ENCODE measurements at places on chromosomes 2 and 18.

DNA sequence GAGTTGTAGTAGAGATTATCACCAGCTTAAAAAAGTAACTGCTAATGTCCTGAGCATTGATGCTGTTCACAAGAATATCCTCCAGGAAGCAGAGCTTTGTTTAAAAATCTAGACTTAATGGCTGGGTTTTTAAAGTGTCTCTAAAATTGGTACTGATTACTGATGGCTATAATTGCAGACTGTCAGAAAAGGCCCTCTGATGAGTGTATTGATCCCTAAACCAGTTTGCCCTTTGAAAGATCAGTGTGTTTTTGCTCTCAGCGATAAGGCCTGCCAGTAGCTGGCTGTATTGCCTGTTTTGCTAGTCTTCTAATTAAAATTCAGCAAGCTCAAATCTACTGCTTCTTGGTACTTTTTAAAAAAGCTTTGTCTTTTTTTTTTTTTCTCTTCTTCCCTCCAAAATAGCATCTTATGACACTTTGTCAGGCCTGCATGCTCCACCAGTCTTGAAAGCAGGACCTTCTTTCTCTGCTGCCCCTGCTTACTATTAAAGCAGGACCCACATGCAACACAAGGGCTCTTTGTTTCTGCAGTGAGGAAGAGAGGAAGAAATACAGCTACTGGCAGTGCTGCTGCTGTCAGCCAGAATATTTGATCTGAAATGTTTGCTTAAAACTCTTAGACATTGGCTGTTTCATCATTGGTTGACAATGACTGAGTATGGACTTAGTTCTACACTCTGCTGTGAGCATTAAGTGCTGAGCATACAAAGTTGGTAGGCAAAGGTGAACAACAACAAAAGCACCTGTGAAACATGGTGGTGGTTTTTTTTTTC is 1.8 kb downstream of the SEC11C start:
- no peak for DNase-seq

DNA sequence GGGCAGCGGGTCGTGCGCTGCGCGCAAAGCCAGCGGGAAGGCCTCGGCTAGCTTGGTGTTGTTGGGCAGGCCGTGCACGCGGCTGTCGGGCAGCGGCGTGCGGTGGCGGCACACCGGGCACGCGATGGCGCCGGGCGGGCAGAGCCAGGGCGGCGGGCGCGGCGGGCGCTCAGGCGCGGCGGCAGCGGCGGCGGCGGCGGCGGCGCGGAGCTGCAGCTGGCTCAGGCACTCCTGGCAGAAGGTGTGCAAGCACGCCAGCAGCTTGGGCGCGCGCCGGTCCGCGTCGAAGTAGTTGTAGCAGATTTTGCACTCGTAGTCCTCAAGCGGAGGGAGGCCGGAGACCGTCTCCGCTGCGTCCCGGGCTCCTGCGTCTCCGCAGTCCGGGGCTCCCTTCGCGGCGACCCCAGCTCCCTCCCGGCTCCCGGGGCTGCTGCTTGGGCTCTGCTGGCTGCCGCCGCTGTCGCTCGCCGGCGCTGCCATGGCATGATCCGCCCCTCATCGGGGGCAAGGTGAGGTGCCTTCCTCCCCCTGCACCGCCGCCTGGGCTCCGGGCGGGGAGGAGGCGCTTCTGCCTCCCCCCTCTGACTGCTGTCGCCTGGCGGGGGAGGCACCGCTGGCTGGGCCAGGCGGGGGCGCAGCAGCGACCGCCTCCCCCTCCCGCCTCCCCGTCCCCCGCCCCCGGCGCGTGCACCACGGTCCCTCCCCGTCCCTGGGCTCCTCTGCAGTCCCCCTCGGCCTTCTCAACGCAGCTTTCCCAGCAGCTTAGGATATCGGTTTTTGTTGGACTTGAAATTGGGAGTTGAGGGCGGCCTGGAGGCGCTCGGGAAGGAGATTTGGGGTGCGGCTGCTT is 21.0 kb upstream of the PAX3 start:
- peak; percentile 31 for DNase-seq

DNA sequence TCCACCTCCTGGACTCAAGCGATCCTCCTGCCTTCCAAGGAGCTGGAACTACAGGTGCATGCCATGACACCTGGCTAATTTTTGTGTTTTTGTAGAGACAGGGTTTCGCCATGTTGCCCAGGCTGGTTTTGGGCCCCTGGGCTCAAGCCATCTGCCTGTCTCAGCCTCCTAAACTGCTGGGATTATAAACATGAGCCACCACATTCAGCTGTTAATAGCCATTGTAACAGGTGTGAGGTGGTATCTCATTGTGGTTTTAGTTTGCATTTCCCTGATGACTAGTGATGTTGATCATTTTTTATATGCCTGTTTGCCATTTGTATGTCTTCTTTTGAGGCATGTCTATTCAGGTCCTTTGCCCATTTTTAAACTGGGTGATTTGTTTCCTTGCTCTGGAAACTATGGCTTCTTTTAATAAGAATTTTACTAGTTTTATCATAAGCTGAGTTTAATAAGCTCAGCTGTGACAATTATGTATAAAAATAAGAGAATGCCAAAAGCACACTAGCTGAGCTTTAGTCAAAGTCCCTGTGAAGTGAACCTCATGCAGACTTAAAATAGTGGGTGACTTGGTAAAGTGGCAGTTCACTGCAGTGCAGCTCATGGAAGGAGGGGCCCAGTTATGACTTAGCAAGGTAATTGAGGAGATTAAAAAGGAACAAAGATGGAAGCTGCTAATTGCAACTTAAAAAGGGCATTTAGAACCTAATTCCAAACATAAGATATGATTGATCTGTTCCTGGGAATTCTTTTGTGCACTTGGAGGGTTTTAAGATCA is 465.1 kb downstream of the TGIF1 start:
- no peak for DNase-seq

GRCh38 chr2:101831351-101831865 is 133.9 kb downstream of the MAP4K4 start:
- DNase-seq, result peak; percentile 80

DNA sequence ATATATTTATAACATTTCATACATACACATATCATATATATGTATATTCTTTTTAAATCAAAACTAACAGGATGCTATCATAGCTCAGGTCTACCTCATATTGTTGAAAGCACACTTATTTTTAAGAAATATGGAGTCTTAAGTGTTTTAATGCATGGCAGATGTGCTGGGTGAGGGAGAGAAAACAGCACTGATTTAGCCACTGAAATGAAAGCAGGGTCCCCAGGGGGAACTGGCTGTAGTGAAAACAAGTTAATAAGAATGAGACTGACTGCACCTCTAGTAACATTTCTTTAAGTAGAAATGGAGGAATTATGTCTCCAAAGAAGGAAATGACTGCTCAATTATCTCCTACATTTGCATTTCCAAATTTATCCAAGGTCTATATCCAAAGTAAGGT is 857.8 kb downstream of the DCDC2C start:
- DNase-seq, result no peak

GRCh38 chr2:168766600-168766999 is 35.8 kb upstream of the NOSTRIN start:
- no peak for DNase-seq

DNA sequence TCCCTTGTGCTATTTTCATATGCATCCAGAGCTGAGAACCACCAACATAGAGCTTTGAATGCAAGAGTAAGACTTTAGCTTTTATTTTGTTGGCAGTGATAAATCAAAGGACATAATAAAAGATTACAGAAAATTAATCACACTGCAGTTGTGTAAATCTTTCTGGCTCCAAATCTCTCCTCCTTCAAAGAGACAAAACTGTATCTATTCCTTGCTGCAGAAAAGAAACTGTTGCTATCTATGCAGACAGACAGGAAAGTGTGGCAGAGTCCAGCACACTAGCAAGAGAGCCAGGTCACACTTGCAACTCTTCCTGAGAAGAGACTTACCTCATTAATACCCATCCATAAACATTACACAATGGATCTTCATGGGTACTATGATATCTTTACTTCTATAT is 57.5 kb downstream of the DTNB start:
- no peak for DNase-seq

DNA sequence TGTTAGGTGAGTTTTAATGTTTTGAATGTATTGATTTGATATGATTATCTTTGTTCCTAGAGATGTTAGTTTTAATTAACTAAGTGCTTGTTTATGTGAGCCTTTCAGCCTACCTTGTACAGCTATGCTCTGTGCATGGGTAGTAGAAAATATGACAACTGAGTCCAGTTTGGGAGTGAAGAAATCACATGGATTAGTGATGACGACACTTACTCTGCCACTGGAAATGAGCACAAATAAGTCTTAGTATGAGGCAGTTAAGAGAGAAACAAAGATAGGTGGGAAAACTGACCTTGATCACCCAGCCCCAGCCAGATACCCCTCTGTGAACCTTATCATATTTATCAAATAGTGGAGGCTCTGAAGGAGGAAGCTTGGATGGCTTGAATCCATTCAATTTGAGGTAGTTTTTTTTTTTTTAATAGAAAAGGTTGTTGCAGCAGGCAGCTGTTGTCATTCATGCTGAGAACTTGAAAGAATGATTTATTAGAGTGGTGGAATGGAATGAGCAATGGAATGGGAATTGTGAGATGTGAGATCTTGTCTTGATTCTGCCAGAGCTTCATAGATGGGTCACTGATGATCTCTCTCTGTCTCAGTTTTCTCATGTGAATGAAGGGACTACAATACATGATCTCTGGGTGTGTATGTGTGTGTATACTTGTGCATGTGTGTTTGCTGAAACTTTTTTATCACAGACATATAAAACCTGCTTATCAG is 96.4 kb downstream of the MAP3K20 start:
- no peak for DNase-seq

GRCh38 chr18:78647018-78647417 is 332.6 kb upstream of the SALL3 start:
- no peak for DNase-seq

DNA sequence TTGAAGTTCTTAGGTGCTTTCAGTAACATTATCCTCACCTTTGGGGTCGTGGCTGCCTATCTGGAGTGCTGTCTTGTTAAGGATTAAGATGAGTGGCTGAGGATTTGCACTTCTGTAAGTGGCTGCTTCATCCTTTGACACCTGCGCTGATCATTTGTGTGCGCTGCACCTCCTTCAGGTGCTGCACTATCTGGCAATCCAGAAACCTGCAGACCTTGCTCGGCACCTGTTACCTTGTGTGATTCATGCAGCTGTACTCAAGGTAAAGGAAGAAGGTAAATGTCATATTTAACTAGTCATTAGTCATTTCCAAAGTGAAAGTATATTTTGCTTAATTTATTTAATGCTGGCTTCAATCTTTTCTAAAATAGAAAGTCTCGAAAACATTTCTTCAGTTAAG is 110.3 kb downstream of the RAB3GAP1 start:
- no peak for DNase-seq

DNA sequence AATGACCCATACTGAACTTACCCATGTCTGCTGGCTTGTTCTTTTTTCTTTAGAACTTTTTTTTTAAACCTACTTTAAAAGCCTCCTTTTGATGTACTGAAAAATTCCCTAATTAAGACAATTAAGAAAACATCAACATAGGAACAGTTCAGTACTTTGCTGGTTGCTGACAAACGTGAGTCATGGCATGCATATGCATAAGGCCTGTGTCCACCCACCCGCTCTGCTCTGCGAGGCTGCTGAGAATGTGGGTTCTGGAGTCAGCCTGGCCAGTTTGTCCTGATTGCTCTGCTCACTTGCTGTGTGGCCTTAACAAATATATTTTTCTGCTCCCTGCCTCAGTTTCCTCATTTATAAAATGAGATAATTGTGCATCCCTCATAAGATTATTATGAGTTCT is 27.3 kb downstream of the LAMA3 start:
- DNase-seq, result no peak

DNA sequence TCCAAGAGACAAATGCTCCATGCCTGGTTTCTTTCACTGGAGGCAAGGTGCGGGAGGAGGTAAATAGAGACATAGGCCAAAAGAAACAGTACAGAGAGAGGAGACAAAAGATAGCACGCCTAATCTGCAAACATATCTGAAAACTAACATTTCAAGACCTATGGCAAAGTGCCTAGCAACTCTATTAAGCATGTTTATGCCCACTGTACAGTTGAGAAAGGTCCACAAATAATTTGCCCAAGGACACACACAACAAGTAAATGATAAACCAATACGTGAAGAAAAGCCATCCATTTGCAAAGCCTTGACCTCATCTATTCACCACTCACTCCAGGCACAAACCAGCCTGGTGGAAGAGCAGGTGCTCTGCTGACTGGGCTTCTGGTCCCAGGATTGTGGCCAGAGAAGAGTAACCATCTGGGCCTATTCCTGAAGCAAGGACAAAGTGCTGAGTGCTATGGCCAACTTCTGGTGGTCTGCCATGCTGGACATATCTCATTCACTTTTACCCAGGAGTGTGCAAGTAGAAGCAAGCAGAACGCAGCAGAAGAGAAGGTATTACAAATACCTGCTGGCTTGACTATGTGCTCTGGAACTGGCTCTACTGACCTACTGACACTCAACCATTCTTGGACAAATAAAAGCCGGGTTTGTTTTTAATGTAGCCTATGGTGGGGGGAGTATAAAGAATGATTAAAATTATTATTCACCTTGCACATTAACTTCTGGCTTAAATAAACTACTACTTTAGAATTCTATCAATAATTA is 25.3 kb downstream of the TMEM131 start:
- DNase-seq, result no peak

DNA sequence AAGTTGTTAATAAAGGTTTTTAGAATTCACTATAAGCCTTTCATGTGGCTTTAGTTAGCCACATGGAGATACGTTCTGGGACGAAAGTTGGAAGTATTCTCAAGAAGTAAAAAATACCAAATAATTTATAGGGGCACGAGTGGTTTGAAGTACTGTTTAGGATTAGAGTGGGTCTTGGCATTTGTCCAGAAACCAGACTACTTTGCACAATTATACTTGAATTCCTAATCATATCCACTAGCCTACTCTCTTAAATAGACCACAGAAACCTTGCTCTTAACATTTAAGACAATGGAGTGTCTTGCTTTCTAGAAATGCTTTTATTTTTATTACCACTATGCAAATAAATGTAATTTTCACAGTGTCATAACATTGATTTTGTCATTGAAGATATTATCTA is 44.6 kb downstream of the UBE2E3 start:
- no peak for DNase-seq

DNA sequence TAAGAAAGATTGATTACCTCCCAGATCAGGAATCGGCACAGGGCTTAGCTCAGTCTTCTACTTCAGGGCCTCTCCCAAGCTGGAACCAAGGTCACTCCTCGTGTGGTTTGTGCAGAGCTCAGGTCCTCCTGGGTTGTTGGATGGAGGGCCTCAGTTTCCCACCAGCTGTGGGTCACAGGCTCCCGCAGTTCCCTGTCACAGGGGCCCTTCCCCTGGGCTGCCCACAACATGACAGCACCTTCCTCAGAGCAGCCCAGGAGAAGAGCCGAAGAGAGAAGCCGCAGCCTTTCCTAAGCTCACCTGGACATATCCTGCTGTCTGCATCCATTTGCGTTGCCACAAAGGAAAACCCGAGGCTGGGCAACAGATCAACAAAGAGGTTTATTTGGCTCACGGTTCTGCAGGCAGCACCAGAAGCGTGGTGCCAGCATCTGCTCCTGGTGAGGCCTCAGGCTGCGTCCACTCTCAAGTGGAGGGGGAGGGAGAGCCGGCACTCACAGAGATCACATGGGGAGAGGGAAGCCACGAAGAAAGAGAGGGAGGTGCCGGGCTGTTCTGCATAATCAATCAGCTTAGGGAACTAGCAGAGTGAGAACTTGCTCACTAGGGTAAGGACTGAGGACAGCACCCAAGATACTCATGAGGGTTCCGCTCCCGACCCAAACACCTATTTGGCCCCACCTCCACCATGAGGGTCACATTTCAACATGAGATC is 13.0 kb upstream of the ALLC start:
- no peak for DNase-seq

GRCh38 chr2:3604991-3605961 is 10.4 kb downstream of the COLEC11 start:
- peak; percentile 43 for DNase-seq
